Left renal pelvis (tissue), 4 donors: ENCODE measurements at places on chromosomes 5 and 9.

GRCh38 chr9:136046554-136046920 lies 48.6 kb downstream of the NACC2 start:
- no peak for DNase-seq

- peak; percentile 70 for DNase-seq
These were observed 3.4 kb downstream of the SLC6A19 start for GRCh38 chr5:1204693-1205242.

- DNase-seq, result no peak
These were observed 91.6 kb downstream of the TMEM174 start for GRCh38 chr5:73264631-73265030.

- DNase-seq, result no peak
These were observed 277.4 kb downstream of the GABRB2 start for GRCh38 chr5:161269125-161269524.

DNA sequence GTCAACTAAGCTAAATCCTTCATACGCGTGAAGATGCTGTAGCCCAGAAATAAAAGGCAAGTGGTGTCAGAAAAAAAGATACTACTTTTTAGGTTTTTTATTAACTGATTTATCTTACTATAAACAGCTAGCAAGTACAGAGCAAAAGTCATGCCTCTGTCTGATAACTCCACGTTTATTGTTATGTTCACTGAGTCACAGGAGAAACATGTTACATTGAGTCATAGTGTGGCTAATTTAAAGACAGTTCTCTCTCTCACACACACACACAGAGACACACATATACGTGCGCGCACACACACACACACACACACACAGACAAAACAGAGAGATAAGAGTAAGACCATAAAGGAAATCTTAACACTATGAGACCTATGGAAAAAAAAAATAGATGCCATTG lies 770.0 kb upstream of the CDH10 start:
- no peak for DNase-seq

DNA sequence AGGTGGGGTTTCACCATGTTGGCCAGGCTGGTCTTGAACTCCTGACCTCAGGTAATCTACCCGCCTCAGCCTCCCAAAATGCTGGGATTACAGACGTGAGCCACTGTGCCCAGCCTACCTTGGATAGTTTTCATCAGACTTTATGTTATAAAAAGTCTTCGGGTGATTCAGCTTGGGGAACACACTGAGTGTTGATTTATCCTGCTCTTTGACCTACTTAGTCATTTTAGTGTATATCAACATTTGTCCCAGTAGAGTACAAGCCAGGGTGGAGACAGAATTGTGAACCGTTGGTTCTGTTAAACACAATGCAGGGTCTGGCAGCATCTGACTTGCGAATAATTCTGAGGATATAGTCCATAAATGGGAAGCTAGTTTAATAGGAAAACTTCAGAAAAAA lies 39.7 kb downstream of the NFX1 start:
- DNase-seq, result no peak

- no peak for DNase-seq
These were observed 9.0 kb downstream of the NRARP start for GRCh38 chr9:137293094-137293481.
